NCI-H2171 treated with DMSO at 0.1 percent for 48 hours (cell line): ENCODE measurements at places on chromosomes 11 and 22.

DNA sequence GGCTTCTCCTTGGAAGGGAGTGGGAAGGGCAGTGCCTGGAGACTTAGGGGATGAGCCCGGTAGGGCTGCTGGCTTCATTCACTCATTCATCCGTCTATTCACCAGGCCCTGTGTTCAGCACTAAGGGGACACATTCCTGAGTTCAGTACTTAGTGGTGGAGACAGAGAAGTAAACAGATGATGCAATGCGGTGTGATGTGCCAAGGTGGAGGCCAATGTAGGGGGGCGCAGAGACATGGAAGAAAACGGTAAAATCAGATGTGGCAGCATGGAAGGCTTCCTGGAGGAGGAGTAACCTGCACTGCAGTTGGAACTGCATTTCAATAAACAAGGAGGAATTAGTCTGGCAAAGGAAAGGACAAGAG, 21.3 kb downstream of the GRIK4 start:
- DNase-seq, result no peak

GRCh38 chr11:93740730-93741093, 583 bp downstream of the TAF1D start:
- DNase-seq, result peak; percentile 58

GRCh38 chr22:47276991-47277390, 514.5 kb downstream of the TBC1D22A start:
- DNase-seq, result no peak

DNA sequence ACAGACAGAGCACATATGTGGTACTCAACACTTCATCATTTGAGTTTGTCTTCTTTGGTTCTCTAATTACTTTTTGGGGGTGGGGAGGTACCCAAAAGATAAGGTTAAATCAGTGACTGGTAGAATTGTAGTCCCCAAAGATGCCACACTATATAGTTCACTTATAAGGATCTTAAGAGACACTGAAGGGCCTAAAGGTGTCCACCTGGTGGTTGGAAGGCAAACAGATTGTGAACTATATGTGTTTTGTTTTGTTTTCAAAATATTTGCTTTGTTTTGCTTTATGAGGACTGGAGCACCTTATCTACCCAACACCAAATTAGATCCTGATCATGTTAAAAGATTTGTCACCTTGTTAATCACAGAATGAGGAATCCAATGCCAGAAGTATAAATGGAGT, 136.1 kb downstream of the DCDC1 start:
- DNase-seq, result peak; percentile 47

DNA sequence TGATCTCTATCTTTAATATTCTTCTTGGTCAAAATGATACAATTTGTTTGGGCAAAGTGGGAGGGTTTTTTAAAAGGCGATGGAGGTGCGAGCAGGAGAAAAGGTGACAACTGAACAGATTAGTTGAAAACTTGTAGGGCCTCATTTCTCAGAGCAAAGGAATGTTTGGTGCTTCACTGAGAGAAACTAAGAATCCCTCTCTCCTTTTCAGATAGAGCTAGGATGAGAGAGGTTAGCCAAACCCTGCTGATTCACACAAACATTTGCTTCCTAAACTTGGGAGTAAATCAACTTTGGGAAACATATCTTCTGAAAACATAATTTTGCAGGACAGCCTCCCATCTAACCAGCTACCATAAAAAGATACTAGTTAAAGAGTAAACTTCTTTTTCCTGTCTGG, 57.0 kb downstream of the PHF21A start:
- DNase-seq, result no peak

- peak; percentile 4 for DNase-seq
Observed at GRCh38 chr22:18028817-18029527, 4.6 kb upstream of the MICAL3 start.

- no peak for DNase-seq
Observed at GRCh38 chr22:17997456-17997855, 26.9 kb downstream of the MICAL3 start.

- DNase-seq, result no peak
Observed at GRCh38 chr22:20131597-20131858, at the start of gene ZDHHC8. TSS of gene ZDHHC8 (plus strand) at chr22:20131804. CDS start at chr22:20131948, 144 bp downstream.

- no peak for DNase-seq
Observed at GRCh38 chr11:117625237-117625636, 171.8 kb downstream of the DSCAML1 start.

- no peak for DNase-seq
Observed at GRCh38 chr11:133708547-133709051, 136.7 kb downstream of the SPATA19 start.

DNA sequence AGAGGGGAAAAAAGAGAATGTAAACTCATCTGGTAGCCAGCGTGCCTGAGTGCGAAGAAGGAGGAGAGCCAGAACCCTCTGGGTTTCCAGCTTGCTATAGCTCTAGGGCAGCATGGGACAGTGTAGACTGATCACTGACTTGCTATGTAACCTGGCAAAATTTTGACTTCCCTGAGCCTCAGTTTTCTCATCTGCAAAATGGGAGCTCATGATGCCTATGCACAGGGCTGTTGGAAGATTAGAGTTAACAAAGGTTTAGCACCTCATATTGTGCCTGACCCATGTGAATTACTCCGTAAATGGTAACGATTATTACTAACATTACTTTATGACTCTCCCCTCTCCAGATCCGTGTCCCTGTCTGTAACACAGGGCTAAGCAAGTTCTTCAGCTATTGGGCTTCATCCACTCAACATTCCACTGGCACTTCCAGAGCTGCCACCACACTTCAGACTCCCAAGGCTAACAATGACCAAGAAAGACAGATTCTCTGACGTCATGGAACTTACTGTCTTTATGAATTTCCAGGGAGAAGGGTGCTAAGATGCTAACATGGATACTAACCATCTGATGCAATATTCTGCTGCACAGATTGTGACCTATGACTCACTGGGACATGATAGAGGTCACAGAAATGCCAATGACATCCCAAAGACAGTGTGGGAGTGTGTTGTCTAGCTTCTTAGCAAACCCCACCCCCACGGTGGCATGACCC, 195.2 kb downstream of the TRIM29 start:
- no peak for DNase-seq

- DNase-seq, result no peak
Observed at GRCh38 chr11:88813233-88813915, 252.4 kb downstream of the GRM5 start.

GRCh38 chr11:41920374-41920773, 460.9 kb upstream of the LRRC4C start:
- DNase-seq, result no peak

DNA sequence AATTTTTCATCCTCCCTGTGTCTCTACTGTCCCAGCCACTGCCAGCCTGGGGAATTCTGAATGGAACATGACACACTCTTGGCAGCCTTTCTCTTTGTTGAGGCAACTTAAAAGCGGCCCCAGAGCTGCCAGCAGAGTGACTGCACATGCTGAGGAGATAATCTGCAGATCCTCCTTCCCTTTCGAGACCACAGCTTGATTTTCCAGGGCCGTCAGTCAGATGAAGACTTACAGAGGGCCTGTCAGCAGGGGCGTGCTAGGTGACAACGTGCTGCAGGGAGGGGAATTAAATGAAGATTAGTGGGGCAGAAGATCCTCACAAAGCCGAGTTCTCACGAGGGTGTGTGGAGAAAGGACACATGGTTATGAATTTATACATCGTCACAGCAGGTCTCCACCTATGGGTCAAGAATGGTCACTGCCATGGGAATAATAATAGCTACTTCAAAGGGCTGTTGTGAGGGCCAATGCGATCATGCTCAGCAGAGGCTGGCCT, 193.5 kb upstream of the PITPNB start:
- peak; percentile 19 for DNase-seq

GRCh38 chr11:64138398-64138797, 27.5 kb downstream of the MACROD1 start:
- no peak for DNase-seq

DNA sequence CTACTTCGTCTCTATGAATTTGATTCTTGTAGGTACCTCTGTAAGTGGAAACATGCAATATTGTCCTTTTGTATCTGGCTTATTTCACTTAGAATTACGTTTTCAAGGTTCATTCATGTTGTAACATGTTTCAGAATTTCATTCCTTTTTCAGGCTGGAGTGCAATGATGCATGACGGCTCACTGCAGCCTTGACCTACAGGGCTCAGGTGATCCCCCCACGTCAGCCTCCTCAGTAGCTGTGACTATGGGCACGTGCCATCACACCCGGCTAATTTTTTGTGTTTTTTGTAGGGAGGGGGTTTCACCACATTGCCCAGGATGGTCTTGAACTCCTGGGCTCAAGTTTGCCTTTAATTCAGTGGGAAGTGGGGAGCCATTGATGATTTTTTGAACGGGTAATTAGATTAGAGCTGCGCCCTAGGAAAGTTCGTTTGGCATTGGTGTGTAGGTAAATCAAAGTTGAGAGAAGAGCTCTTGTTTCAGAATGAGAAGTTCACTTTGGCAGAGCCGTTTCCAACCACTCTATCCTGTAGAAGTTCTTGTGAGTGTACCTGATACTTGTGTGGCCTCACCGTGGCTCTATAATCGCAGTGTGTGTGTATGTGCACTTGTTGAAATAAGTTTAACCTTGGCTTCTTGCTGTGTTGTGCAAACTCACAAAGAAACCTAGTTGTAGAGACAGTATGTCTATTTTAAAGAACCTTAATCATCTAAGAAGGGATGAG, 115.9 kb downstream of the NAV2 start:
- DNase-seq, result no peak

- no peak for DNase-seq
Observed at GRCh38 chr22:44521326-44522074, 23.5 kb upstream of the RTL6 start.

- no peak for DNase-seq
Observed at GRCh38 chr11:60005360-60005759, 11.6 kb upstream of the OOSP4B start.

DNA sequence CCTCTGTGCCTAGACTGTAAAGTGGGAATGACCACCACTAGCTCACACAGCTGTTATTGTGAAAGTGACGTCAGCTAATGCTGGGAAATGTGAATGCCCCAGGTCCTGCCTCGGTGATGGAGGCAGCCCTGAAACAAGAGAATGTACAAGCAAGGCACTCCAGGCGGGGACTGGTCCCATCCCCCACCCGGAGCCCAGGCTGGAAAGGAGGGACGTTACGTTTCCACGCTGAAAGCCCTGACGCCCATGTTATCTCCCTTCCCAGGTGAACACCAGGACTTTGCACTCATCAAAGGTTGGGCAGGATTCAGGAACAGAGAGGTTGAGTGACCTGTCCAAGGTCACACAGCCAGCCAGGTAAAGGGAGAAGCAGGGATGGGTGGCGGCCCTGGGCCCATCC, 784 bp downstream of the SULT4A1 start:
- DNase-seq, result peak; percentile 7

DNA sequence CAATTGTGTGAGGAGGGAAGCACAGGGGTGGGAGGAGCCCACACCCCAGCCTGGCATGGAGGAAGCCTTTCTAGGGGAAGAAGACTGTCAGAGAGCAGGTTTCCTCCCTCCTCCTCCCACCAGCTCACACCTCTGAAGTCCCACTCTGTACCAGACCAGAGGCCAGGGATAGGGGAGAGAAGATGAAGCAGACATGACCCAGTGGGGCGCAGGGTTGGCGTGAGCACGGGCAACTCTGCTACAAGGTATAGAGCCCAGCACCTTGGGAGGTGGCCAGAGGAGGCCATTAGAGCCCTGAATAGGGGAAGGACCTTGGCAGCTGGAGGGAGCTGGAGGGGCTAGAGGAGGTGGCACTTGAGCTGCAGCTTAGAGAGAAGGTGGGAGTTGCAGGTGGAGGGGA, 15.9 kb downstream of the SLCO2B1 start:
- no peak for DNase-seq

DNA sequence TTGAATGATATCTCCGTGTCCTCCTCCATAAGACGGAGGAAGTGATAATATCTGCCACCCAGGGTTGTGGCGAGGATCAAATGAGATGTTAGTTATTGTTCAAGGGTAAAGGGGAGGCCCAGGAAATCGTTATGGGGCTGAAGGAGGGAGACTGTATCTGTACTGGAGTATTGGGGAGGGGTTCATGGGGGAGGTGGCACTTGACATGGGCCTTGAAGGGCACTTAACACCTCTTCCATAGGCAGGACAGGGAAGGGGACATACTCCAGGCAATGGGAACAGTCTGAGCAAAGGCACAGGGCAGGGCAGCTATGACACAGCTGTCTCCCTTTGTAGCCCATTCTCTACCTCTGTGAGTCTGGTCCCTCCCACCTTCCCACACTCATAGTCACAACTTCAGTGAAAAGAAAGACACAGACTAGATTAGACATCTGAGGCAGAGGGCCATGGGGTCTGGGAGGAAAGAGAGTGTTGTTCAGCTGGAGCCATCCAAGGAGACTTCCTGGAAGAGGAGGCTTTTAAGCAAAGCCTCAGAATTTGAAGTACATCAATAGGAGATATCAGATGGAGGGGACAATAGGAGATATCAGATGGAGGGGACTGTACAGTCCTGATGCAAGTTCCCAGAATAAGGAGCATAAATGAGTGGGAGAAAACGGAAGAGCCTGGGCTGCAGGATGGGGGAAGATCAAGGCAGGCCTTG, 15.8 kb upstream of the DGKZ start:
- no peak for DNase-seq

DNA sequence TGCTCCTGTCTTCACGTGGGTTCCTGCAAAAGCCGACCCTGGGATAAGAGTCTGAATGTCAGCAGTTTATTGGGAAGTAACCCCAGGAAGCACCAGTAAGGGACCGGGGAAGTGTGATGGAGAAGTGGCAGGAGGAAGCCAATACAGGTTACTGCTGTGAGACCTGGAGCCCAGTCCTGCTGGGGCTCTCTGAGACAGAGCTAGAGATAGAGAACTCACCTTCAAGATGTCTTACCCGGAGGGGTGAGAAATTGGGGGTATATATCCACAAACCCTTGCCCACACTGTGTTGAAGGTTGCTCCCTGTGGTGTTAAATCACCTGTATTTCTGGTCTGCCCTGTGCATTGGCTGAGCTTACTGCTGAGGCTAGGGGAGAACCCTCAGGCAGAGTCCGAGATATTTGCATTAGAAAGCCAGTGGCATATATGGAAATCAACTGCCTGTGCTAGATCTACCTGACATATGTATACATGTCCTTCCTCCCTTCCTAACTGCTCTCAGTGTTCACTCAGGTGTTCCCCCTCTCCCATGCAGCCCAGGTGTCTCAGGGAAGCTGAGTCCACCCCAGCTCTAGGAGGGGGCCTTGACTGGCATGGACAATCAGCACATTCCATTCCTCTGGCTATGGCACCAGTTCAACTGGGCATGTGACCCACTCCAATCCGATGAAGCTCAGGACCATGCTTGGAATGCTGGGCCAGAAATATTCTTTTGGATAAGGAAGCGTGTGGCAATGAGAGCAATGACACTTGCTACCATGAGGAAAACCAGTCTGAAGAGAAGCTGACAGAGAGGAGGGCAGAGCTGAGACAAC, 6.8 kb upstream of the MICAL2 start:
- no peak for DNase-seq

DNA sequence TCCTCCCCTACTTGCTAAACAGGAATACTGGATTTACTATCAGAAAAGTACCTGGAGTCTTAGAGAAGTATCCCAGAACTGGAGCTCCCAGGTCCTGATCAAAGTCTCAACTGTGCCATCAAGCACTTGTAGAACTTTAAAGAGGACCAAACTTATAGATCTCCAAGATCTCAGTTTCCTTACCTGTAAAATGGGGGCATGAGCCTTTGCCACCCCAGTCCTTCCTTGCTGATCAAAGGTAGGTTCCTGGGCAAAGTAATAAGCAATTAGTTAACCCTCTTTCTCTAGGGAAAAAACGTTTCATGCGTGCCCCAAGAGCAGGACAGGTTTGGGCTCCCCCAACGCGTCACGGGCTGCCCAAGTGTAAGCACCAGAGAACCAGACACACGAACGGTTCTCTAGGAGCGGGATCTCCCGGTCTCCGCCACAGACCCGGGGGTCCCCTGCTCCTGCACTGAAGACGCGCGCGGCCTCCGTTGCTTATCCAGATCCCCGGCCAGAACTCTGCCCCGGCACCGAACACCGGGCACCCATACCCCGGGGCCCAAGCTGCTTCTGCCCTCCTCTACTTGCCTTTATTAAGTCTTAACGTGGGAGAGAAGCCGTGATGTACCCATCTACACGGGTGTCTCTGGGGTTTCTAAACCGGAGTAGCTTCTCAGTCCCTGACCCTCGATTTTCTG, 505 bp downstream of the ZNF214 start:
- DNase-seq, result no peak
